ENCODE measurements at places on chromosomes 5 and 9.
A peak's percentile ranks its signal among the peaks of the same experiment; 100 is the strongest.

- DNase-seq = peak; percentile 66
These were observed at the start of gene EPB41L4A for GRCh38 chr5:112419164-112419985. TSS of gene EPB41L4A (minus strand) at chr5:112419277. CDS start at chr5:112419039, 238 bp downstream.

GRCh38 chr9:92983984-92984589 lies 36.8 kb downstream of the FGD3 start:
- no peak for DNase-seq

DNA sequence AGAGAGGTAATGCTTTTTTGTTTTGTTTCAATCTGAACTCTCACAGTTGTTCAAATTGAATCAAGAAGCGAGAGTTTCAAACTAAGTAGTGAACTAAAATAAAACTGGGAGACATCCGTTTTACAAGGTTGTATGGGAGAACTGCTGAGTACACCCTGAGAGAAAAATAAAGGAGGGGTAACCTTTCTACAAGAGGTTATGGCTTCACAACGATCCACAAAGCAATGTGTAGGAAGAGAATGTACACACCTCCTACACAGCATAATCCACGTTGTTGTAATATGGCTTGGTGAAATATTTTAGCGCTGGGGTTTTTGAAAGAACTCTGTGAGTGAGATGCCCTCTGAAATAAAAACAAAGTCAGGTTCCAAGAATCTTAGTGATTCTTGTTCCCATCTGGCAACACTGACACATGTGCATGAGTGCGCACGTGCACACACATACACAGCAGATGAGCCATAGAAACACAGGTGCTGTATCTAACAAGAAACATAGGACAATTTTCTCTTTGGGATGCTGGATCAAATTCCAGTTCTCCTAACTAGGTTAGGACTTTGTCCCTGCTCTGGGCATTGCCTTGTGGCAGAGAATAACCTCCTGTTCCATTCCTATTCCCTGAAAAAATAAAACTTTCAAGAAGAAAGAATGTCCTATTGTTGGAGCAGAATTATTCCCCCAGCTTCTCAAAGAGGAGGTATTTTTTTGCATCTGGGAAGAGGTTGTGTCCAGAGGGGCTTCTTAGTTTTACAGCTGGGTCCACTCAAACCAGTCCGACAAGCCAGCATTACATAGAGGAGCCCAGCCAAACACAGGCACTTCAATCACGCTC lies 94.5 kb upstream of the EFNA5 start:
- no peak for DNase-seq

- DNase-seq = no peak
These were observed 20.3 kb upstream of the MATR3 start for GRCh38 chr5:139273322-139273571.

- no peak for DNase-seq
These were observed 23.5 kb upstream of the HAND1 start for GRCh38 chr5:154501566-154501965.

DNA sequence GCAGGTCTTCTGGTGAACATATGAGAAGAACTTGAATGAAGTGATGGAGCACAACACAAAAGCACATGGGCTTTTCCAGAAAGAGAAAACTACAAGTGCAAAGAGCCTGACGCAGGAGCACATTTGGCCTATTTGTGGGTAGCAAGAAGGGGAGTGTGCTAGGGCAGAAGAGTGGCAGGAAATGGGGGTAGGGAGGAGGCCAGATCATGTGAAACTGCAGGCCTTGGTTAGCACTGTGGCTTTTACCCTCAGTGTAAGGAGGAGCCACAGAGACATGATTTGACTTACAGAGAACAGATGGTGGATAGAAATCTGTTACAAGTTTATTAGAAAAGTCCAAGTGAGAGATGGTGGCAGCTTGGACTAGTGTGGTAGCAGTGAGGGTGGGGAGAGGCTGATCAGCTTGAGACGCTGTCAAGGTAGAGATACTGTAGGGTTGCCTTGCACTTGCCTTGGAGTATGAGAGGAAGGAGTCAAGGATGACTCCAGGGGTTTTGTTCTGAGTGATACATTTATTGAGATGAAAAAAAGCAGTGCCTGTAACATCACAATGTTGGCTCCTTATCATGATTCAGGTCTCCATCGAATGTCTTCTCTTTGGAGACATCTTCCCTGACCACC lies 126.7 kb downstream of the PPP2R2B start:
- no peak for DNase-seq

DNA sequence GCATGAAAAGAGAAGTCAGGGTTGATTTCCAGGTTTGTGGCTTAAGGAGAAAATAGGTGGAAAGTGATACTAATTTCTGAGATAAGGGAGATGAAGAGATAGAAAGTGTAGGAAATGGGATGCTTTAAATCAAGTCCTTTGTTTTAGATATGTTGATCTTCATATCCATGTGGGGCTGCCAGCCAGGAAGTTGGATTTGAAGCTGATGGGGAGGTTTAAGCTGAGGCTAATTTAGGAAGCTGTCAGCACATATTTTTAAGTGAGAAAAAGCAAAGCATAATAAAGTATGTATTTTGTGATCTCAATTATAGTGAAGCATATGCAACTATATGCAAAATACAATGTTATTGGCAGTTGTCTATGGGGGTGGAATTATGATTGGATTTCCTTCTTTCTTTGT lies 428.4 kb downstream of the CSNK1G3 start:
- no peak for DNase-seq

- DNase-seq = no peak
These were observed 140.5 kb upstream of the TARS1 start for GRCh38 chr5:33300209-33300742.

- DNase-seq = no peak
These were observed 601.0 kb downstream of the TLE1 start for GRCh38 chr9:81088341-81088740.

DNA sequence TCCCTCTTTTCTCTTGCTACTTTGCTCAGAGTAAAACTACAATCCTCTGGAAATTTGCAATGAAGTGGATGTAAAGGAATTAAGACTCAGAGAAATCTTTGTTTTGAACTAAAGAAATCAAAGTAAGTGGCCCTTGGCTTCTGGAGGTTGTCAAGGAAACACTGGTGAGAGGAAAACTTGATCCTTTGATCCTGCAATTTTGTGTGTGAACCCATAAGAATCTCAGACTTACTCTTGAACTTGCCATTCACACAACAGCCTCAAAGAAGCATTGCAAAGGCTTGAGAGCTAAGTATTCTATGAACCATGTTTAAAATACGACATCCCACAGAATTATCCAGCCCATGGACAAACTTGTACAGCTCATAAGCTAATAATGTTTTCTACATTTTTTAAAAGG lies 827.5 kb downstream of the TAF11L14 start:
- no peak for DNase-seq

- no peak for DNase-seq
These were observed 2.3 kb upstream of the GNAQ start for GRCh38 chr9:78033870-78034269.

- no peak for DNase-seq
These were observed 94.1 kb downstream of the FRMD3 start for GRCh38 chr9:83444110-83444509.

- DNase-seq = no peak
These were observed 435.1 kb upstream of the ST8SIA4 start for GRCh38 chr5:101338226-101338625.

All from SW 1271 (cell line).